Activated CD8-positive, alpha-beta memory T cell treated with anti-CD3 and anti-CD28 coated beads for 4 hours (primary cell): ENCODE measurements at places on chromosomes 7 and 10.

GRCh38 chr7:124720195-124720594 is 45.4 kb downstream of the GPR37 start:
- DNase-seq, result no peak

DNA sequence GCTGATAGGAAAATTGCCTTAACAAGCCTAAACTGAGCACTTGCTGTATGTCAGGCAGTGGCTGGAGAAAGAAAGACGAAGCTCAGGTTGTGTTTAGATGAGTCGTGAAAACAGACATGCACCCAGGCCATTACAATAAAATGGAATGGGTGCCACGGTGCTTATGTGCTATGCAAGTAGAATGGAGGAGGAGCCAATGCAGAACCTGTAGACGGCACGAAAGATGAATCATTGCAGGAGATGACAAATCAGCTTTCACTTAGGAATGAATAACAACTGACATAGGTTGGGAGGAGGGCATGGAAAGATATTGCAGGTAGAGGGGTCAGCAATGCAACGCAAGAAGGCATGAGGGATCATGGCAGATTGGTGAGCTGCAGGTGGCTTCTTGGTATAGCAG is 61.2 kb upstream of the ARHGAP21 start:
- DNase-seq, result no peak

GRCh38 chr7:103771294-103771693 is 218.2 kb downstream of the RELN start:
- no peak for DNase-seq

DNA sequence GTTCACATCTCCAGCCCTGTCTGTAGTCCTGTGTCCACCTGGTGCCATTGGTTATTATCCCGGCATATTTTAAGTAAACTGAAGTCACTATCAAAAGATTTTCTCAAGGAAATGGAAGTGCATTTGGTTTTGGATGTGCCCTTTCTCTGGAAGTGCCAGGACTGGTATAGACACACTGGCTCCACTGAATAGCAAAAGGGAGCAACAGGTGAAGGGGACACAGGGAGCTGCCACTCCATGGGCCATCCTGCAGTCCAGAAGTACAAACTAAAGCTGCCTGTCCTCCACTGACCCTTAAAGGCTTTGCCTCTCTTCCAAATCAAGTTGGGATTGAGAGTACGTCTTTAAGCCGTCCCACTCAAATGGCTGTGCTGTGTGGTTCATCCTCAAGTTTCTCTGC is 62.7 kb downstream of the NOC3L start:
- no peak for DNase-seq

- DNase-seq, result no peak
Measured at GRCh38 chr10:12934777-12935176, 66.7 kb downstream of the CCDC3 start.
